Bone marrow (tissue), 2 donors: ENCODE measurements at places on chromosomes 3 and 15.

GRCh38 chr3:169940470-169941181 lies 26.0 kb upstream of the SEC62 start:
- DNase-seq = no peak

- DNase-seq = no peak
Observed at GRCh38 chr3:57826245-57826951, 70.3 kb downstream of the SLMAP start.

- no peak for DNase-seq
Observed at GRCh38 chr3:188510366-188510765, 356.4 kb downstream of the LPP start.

DNA sequence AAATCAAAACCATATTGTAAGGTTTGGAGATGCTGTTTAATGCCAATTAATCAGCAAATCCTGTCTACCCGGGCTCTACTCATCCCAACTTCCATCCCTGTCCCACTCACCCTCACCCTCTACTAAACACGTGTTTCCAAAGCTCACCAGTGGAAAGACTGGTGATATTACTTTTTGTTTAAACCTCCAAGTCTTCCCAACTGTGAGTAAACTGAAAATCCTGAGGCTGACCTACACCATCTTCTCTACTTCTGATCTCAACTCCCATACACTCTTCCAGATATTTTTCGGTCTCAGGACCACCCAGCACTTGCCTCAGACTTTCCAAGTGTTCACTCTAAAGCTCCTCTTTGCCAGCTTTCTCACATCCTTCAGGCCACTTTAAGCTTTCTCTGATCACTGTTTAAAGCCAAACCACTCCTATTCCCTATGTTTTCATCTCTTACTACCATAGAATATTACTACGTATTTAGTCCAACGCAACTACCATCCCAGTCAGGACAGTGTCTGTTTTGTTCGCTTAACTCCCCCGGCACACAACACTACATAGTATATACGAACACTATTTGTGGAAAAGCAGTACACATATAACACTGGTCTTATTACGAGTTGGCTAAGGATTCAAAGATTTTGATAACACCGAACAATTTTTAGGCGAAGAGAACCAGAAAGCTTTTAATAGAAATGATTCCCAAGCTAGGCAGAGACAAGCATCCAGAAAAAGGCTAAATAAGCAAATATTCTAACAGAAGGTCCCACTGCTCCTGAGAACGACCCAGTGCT lies 684 bp downstream of the RPL4 start:
- no peak for DNase-seq

DNA sequence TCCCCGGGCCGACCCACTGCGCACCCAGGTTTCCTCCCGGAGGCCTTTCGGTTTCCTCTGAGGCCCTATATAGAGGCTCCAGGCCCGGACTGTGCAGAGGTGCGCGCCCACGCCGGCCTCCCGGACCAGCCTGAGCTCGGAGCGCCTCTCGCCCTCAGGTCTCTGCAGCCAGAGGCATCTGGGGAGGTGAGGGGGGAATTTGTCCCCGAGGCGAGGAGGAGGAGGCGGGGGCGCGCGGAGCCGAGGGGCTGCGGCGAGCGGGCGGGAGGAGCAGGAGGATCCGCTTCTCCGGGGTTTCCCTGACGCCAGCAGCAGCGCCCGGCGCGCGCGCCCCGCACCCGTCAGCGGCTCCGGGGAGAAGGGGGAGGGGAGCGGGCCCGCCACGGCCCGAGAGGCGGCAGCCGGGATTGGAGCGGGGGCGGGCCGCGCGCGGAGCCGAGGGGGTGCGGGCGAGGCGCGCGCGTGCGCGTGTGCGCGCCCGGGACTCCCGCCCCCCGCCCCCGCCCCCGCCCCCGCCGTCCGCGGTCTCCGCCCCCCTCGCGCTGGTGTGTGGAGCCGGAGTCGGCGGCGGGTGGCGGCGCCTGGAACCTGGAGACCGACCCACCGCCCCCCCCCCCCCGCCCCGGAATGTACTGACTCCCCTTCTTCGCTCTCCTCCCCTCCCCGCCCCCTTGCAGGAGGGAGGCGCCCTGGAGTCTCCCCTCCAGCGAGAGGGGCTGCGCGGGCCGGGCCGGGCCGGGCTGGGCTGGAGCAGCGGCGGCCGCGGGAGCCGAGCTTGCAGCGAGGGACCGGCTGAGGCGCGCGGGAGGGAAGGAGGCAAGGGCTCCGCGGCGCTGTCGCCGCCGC lies at the start of gene NEO1:
TSS of gene NEO1 (plus strand) at position 657 of the 846 bp plus-strand sequence. CDS start 213 bp downstream, outside the sequence.
- DNase-seq = peak; percentile 27

DNA sequence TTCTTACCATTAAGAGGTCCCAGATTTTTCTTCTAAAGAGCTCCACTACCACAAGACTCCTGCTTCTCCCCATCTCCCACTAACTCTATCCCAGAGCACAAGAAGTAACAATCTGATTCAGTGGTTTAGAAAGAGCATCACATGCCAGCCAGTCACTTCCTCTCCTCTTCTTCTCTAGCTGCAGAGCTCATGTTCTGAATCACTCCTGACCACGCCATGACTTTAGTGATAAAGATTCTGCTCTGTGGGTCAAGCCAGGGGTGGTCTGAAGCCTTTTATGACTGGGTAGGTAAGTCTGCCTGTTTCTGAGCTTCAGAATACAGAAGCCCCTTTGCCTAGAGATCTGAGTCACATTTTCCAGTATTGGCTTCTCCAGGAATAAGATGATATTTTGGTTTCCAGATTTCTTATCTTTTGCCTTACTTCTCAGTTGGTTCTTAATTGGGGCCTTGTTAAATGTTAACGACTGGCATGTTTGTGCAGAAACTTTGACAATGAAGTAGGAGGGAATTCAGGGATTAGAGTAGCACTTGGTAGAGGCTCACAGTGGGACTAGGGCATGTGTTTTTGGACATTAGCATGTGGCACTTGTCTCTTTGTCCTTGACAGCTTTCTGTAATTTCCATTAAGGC lies 27.6 kb upstream of the ADAMTSL3 start:
- DNase-seq = no peak

DNA sequence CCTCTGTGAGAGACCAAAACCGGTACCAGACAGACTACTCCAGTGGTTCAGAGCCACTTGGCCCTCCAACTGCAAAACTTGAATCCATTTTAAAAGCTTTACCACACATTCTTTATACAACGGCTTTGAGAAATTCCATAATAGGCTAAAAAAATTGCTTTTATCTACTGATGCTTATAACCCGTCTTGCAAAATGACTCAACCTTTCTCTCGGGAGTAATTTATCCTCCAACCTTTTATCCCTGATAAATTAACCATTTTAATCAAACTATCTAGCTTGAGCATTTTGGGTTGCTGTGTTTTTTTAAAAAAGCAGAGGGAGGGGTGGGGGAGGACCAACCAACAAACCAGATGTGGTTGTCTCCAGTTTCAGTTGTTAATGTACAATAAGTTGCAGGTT lies 275.7 kb upstream of the LRTM1 start:
- no peak for DNase-seq

- no peak for DNase-seq
Observed at GRCh38 chr15:60555291-60555690, 76.3 kb upstream of the ICE2 start.

DNA sequence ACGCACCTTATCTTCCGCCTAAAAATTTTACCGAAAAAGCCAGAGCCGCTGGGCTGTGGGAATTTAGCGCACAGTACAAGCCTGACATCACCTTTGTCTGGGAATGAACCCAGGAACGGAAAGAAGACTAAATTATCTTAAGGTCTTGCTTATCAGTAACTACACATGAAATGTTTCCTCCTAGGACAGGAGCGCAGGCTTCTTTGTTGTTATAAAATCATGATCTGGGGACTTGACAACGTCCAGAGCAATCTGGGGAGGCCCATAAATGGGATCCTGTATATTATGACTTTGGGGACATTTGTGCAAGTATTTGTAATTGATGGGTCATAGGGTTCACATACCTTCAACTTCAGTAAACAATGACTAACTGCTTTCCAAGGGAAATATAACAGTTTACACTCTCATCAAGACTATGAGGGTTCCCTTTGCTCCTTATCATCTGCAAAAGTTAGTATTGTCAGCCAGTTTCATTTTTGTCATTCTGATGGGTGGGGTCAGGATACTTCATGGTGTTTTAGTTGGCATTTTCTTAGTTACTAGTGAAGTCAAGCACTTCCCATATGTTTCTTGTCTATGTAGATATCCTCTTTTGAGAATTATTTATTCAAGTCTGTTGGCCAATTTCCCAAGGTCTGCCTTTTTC lies 213.9 kb upstream of the PFN2 start:
- DNase-seq = no peak

DNA sequence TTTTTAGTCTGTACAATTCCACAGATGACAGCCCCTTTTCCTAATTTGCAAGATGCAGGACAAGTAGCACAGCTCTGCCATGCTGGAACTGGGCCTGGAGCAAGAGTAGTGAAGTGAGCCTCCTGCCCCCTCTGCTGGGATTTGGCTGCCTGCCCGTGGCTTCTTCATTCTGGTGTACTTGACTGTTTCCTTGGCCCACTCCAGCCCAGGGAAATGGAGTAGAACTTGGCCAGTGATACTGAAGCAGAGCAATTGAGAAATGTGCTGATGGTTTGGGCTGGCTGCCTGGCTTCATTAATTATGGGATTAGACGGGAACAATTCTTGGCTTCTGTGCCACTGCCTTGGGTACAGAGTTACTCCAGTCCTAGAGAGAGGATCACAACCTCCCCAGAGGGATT lies 2.8 kb downstream of the GPD1L start:
- no peak for DNase-seq

GRCh38 chr15:41870689-41871081 lies 23.2 kb downstream of the SPTBN5 start:
- no peak for DNase-seq

GRCh38 chr3:14410106-14410502 lies 7.7 kb downstream of the SLC6A6 start:
- no peak for DNase-seq

GRCh38 chr15:78325092-78325843 lies 14.9 kb upstream of the CRABP1 start:
- DNase-seq = no peak

DNA sequence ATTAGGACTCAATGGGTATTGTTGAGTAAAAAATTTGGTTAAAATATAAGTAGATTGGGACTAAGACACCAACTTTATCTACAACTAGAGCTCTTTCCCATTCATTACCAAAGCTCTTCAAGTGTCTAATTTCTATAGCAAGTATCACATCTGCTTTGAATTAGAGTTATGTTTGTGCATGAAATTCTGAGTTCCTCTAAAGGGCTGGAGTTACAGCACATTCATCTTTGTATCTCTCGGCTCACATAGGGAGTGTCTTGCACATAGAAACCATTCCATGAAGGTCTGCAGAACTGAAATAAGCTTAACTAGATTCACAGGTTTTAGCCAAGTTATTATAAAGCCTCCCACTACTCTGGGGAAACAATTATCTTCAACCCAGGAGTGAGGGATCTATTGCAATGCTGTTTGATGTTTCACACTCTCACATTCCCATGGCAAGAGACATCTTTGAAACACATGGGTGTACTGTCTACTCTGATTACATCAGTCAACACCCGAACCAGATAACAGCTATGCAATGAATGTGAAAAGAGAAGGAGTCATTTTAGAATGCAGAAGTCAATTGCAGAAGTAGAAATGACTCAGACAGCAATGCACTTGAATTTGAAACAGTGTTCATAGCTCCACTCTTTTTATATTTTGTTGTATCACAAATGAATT lies 93.1 kb upstream of the KBTBD8 start:
- DNase-seq = no peak

GRCh38 chr15:69722924-69723323 lies 270.3 kb downstream of the RPLP1 start:
- no peak for DNase-seq

GRCh38 chr3:125003369-125003853 lies 52.4 kb downstream of the HEG1 start:
- DNase-seq = no peak

- no peak for DNase-seq
Observed at GRCh38 chr3:23633261-23633960, 172.3 kb upstream of the UBE2E1 start.
